ENCODE measurements at places on chromosomes 16 and 17.
A peak's percentile ranks its signal among the peaks of the same experiment; 100 is the strongest.

DNA sequence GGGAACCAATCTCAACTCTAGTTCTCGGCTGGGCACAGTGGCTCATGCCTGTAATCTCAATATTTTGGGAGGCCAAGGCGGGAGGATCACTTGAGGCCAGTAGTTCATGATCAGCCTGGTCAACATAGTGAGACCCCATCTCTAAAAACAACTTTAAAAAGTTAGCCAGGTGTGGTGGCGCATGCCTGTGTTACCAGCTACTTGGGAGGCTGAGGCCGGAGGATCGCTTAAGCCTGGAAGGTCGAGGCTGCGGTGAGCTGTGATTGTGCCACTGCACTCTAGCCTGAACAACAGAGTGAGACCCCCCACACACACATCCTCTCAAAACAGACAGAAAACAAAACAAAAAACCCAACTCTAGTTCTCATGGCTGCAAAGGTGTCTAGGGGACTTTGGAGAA is 4.9 kb downstream of the THRA start:
- no peak for DNase-seq

GRCh38 chr16:11843206-11843605 is 8.1 kb downstream of the RSL1D1 start:
- no peak for DNase-seq

DNA sequence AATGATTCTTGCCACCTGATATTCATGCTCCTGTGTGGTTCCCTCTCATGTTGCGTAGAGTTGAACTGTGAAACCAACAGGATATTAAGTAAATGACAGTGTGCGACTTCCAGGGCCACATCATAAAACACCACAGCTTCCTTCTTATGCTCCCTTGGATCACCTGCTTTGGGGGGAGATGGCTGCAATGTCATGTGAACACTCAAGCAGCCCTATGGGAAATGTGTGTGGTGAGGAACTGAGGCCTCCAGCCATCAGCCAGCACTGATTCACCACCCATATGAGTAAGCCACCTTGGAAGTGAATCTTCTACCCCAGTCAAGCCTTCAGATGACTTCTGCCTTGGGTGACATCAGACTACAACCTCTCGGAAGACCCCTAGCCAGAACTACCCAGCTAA is 427.5 kb downstream of the UTP18 start:
- DNase-seq, result no peak

DNA sequence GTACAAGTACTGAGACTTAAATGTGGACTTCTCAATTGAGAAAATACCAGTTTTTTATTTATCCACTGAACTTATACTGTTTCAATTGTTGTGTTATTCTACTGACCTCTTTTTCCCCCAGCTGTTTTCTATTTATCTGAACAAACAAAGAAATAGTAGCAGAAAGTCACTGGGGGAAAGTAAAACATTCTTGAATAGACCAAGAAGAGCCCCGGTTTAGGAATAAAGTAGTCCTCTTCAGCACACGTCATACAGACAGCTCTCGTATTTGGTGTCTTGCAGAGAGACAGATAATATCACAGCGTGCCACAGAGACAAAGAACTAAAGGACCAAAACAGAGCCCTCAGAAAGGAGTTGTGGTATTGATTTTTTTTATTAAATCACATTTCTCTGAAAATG is 1159.1 kb upstream of the CDH8 start:
- no peak for DNase-seq

GRCh38 chr17:66412857-66413558 is 110.6 kb downstream of the PRKCA start:
- no peak for DNase-seq

DNA sequence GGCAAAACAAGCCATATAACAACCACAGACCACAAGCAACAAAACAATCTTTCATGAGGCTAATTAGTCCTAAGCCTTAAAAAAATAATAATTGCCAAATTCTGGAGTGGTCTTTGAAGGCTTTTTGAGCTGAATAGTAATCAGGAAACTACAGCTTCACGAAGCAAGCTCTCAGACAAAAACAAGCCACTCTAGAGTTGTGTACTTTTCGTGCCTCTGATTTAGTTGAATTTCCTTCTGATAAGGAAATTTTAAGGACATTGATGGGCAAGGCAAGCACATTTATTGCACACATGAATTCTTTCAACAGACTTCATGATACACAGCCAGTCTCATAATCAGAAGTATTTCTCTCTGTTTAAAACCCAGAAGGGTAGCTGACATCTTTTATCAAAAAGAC is 130.8 kb upstream of the IRX3 start:
- DNase-seq, result no peak

- DNase-seq, result no peak
These were observed 67.0 kb downstream of the MPRIP start for GRCh38 chr17:17109256-17109655.

GRCh38 chr16:3020247-3020603 is at the start of gene TNFRSF12A:
TSS of gene TNFRSF12A (plus strand) at chr16:3020368. CDS start at chr16:3020398, 30 bp downstream.
- DNase-seq, result peak; percentile 53

DNA sequence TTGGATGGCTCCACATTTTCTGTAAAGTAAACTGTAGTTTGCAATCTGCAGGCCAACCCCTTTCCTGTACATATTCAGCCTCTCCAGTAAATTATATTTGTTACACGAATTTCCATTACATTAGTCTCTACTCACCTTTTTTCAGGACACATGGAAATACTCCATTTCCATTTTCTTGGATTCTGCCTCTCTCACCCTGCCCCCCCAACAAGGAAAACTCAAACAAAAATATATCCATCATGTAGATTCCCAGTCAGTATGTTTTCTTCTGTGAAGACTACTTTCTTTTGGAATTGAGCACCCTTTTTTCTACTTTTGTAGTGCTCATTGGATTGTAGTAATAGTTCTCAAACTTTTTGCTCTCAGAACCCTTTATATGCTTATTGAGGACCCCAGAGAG is 2.9 kb downstream of the PPM1D start:
- no peak for DNase-seq

- no peak for DNase-seq
These were observed 13.1 kb upstream of the RNPS1 start for GRCh38 chr16:2280981-2281542.

- no peak for DNase-seq
These were observed 52.1 kb upstream of the MYOCD start for GRCh38 chr17:12613566-12613965.

DNA sequence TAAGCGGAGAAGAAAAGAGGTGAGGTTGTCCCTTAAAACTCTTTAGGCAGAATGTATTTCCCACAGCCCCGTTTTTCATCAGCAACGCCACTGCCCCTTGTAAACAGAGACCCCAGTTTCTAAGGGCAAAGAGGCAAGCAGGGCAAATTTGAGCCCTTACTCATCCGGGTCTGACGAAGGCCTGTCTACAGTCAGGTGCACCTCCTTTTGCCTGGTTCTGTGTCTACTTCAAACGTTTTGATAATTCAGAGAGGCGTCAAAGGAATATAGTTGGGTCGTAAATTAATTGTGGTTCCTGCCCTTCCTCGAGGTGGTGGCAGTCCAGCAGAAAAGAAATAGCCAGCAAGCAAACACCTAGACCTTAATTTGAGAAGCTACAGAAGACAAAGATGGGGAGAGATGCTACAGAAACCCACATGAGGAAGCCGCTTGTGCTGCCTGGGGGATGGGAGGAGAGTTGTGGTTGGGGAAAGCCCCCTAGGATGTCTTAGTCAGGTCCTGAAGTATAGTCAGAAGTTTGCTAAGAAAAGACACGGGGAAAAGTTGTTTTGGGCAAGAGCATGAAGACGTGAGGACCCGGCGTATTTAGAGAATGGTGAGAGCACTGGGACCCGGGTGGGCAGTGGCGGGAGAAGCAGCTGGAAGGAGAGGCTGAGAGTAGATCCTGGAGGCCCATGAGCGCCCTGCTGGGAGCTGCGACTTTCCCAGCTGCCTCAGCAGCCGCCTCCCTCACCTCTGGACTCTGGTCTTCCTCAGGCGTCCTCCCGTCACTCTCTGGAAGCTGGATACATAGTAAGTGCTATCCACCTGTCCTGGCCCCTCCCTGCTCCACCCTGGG is 2.4 kb downstream of the FBRS start:
- DNase-seq, result peak; percentile 78

- peak; percentile 41 for DNase-seq
These were observed 57.1 kb upstream of the WSB1 start for GRCh38 chr17:27236717-27237315.

DNA sequence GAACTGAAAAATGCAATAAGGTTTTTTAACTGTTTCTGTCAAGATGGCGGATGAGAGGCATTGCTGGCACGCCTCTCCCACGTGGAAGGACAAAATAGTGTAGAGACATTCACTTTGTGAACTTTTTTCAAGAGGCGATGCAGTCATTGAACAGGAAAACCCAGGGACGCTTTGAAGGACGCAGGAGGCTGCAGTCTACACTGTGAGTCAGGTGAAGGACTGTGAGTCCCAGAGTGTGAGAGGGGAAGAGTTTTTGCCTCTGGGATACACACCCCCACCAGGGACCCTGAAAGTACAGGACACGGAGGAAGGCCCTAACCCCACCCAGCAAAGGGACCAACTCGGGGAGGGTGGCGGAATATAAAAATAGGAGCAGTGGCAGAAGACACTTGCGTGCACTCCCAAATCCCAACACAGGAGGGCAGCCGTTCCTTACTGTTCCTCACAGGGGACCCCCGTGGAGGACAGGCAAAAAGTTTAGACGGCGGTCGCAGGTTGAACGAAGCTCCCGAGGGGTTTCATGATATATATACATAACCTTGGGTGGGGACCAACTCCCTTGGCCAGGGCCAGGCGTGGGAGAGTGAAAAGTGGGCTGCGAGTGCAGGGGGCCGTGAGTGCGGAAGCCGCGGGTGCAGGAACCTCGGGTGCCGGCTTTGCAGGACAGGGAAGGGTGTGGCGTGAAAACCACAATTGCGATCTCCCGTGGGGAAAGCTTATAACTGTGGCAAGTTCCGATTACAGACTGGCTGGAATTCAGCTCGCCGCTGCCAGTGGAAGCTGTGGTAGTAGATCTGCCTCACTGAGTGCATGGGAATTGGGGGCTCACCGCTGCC is 82.0 kb upstream of the ALOX12 start:
- peak; percentile 31 for DNase-seq

- no peak for DNase-seq
These were observed 23.1 kb downstream of the MIS12 start for GRCh38 chr17:5509482-5509881.

- no peak for DNase-seq
These were observed 36.0 kb downstream of the OSBPL7 start for GRCh38 chr17:47785538-47786123.

- DNase-seq, result no peak
These were observed 59.4 kb upstream of the XYLT1 start for GRCh38 chr16:17529982-17530760.

DNA sequence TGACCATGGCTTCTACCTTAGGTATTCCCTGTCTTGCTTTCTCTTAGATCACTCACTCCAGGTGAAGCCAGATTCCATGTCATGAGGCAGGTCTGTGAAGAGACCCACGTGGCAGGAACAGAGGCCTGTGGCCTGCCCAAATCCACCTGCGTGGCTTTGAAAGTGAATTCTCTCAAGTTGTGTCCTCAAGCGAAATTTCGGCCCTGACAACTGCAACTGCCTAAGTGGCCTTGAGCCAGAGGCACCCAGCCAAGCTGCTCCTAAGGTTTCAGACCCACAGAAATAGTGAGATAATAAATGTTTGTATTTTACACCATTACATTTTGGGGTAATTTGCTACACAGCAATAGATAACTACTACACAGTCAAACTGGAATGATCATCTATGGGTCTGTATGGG is 497.9 kb downstream of the XYLT1 start:
- no peak for DNase-seq

DNA sequence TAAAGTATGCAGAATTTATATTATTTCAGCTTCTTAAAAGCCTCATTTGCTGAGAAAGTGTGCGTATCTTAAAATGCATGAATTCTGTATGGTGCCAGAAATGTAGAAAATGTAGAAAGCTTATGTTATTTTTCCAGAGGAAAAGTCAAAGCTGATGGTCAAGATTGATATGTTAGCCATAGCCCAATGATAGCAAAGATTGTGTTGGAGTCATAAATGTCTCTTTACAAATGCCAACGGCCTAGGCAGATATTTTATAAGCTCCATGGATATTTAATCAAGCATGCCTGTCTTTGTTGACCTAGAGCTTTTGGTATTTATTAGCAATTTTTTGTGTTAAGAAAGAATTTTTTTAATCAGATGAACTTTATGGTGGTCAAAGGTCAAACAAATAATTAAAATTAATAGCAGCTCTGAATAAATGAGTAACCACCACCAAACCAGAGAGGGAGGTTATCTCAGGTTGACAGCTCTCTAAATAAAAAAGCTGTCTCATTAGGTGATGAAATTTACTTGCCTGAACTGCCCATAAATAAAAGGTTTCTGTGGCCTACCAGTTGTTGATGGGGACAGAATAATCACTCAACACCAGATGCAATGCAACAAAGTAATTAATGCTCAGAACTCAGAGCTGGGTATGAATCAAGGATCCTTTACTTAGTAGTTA is 28.5 kb downstream of the CLEC3A start:
- DNase-seq, result no peak

GRCh38 chr17:82647593-82648164 is 565 bp downstream of the WDR45B start:
- peak; percentile 54 for DNase-seq

DNA sequence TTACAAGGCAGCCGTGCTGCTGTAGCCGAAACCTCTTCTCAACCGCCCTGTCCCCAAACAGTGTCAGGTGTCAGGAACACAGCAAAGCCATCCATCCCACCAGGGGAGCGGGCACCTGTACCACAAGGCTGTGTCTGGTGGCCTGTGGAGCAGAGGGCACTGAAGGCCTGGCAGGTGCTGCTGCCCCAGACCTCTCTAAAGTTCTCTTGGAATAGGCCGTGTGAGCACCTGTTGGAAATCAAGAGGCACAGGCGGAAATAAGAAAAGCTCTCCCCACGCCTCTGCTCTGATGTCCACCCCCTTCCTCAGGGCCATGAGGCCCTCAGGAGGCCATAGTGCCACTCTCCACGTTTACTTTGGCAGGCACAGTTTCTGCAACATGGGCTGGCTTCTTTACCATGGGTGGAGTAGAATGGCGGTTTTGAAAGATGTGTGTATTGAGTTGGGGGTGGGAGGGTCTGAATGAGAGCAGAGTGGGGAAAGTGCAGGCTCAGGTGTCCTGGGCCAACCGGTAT is 99.9 kb upstream of the ZNF750 start:
- no peak for DNase-seq

DNA sequence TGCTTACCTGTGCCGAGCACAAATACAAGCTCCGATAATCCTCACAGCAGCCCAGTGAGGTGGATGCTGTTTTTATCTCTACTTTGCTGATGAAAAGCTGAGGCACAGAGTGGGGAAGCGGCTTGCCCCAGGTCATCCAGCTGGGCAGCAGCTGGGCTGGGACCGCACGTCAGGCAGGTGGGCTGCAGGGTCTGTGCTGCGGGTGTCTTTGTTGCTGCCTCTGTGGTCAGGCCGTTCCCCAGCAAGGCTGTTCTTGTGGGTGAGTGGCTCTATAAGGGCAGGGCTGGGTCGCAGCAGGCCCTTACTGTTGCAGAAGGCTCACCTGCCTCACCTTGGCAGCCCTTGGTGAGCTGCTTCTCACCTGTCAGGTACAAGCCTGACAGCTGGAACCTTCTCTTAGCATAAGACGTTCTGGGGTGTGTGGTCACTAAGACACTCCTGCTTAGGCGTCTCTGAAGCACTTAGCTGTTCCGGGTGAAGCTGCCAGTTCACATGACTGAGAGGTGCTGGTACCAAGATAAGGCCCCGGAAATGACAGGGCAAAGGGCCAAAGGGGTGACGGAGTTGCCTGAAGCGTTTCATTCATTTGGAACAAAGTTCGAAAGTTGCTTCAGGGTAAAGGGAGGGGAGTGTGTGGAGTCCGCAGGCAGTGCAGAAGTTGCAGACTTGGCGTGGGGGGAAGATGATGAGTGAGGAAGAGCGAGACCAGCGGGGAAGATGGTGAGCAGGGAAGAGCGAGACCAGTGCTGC is 17.4 kb downstream of the IRF8 start:
- no peak for DNase-seq
